ENCODE measurements at places on chromosomes 13 and 19. TPM values are rescaled to one million over a fixed set of nuclear protein-coding genes. Genes with fewer than 3 reads are reported as not detected.

The CEACAM4 gene
- not detected for total RNA-seq

The BRCA2 gene
- 22.9 TPM for total RNA-seq

The C19orf47 gene
- 33.7 TPM for total RNA-seq

The FUT2 gene
- total RNA-seq = 0.30 TPM

The RNF17 gene
- total RNA-seq = not detected

The ZNF587B gene
- 13.0 TPM for total RNA-seq

The VSIG10L gene
- total RNA-seq = 0.10 TPM

The CGB8 gene
- total RNA-seq = not detected

- H3K4me3 ChIP-seq = no peak overlapping the region
- H3K36me3 ChIP-seq = no peaks in the 10 kb centered on the region
- H3K4me1 ChIP-seq = no peaks in the 10 kb centered on the region
- no peaks in the 10 kb centered on the region for H3K27me3 ChIP-seq
- no peak overlapping the region for H3K27ac ChIP-seq
These were observed 272.6 kb upstream of the KLHL1 start for GRCh38 chr13:70380809-70381208.

- H3K27me3 ChIP-seq = no peaks in the 10 kb centered on the region
- peaks cover 2% of the 10 kb centered on the region for H3K4me1 ChIP-seq
- H3K27ac ChIP-seq = no peak overlapping the region
- H3K4me3 ChIP-seq = no peak overlapping the region
These were observed 176.2 kb downstream of the FOXO1 start for GRCh38 chr13:40490086-40490758.

DNA sequence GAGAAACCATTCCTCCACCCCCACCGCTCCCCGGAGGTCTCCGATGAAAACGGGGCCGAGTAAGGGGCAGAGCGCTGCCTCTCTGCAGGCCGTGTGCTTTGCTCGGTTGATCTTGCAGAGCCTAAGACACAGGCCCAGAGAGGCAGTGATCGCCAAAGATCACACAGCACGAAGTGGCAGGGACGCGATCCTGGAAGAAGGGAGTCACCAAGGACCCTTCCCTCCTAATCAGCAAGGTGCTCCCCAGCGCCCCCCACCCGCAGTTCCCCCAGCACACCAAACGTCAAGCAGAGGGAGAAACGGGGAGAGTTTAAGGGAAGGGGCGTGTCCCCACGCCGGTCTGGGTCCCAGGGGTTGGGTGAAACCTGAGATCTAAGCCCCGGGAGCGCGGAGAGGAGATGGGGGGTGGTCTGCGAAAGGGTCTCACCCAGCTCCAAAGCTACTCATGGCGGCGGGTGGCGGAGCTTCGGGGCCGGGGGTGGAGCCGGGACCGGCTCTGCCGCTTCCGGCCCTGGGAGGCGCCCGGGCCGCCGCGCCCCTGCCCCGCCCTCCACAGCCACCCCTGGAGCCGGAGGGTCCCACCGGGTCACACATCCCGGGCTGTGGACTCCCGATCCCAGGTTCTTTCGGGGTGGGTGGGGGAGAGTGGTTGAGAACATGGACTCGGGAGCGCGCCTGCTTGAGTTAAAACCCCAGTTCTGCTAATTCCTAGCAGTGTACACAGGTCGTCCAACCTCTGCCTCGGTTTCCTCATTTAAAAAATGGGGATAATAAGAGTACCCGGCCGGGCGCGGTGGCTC, at the start of gene EML2:
EML2 (minus strand) TSS at position 468 of the 800 bp plus-strand sequence; CDS start at position 447, 21 bp downstream.
- no peak within 1 kb of the TSS for H3K27ac ChIP-seq
- H3K27me3 ChIP-seq = no peaks in the 10 kb centered on the region
- H3K36me3 ChIP-seq = no peaks in the 10 kb centered on the region
- H3K4me3 ChIP-seq = peak within 1 kb of the TSS; percentile 61

- H3K4me3 ChIP-seq = no peak overlapping the region
- H3K27ac ChIP-seq = no peak overlapping the region
- peaks cover 27% of the 10 kb centered on the region for H3K4me1 ChIP-seq
- no peaks in the 10 kb centered on the region for H3K27me3 ChIP-seq
These were observed 19.7 kb upstream of the CLN5 start for GRCh38 chr13:76971851-76972829.

DNA sequence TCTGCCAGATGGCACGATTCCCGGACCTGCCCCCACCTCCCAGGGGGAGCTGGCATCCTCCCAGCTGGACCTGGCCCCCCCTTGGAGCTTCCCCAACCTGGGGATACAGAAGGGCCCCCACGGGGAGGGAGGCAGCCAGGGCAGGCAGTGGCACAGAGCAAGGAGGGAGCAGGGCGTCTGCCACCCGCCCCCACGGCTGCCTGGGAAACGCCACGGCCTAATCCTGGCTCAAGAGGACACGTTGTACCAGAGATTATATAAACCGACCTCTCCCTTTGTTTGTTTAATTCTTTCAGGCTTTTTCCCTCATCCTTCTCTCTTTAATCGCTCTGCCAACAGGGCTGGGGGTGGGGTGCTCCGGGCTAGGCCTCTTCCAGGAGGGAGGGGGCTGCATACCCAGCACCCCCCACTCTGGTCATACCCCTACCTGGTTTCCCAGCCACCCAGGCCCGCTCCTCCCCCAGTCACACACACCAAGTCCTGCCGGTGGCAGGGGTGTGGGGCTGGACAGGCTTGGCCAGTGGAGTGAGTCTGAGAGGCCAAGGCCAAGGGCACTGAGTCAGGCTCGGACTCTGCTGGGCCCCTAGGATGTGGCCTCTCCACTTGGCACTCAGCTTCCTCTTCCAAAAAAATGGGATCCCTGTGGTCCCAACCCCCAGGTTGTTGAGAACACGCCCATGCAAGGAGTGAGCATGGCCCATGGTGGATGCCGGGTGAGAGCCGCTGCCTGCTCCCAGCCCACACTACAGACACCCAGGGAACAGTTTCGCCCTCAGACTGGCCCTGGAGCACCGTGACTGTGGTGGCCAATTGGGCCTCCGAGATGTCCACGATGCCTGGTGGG, 29.5 kb upstream of the NFIC start:
- no peak overlapping the region for H3K4me3 ChIP-seq
- H3K36me3 ChIP-seq = no peaks in the 10 kb centered on the region
- DNase-seq = no peak
- H3K4me1 ChIP-seq = no peaks in the 10 kb centered on the region
- no peak overlapping the region for H3K27ac ChIP-seq

DNA sequence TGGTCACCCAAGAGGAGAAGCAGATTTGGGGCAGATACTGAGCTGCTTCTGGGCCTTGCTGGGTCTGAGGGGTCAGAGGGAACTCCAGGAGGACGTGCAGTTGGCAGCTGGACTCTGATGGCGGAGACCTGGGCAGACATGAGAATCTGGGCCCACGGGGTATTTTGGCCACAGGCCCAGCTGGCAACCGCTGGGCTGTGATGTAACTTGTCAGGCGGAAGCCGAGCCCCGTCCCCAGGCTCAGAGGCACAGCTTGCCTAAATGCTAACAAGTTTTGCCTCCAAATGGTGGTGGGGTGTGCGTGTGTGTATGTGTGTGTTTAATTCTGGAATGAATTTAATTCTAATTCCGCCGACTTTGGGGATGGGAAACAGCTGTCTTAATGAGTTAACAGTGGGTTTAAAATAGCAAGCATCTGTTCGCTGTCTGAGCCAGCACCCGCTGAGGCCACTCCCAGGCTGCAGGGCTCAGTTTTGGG, 11.6 kb downstream of the ZNRF4 start:
- no peaks in the 10 kb centered on the region for H3K27me3 ChIP-seq
- no peak overlapping the region for H3K4me3 ChIP-seq
- no peak overlapping the region for H3K27ac ChIP-seq
- no peaks in the 10 kb centered on the region for H3K36me3 ChIP-seq
- peak; percentile 43 for DNase-seq

DNA sequence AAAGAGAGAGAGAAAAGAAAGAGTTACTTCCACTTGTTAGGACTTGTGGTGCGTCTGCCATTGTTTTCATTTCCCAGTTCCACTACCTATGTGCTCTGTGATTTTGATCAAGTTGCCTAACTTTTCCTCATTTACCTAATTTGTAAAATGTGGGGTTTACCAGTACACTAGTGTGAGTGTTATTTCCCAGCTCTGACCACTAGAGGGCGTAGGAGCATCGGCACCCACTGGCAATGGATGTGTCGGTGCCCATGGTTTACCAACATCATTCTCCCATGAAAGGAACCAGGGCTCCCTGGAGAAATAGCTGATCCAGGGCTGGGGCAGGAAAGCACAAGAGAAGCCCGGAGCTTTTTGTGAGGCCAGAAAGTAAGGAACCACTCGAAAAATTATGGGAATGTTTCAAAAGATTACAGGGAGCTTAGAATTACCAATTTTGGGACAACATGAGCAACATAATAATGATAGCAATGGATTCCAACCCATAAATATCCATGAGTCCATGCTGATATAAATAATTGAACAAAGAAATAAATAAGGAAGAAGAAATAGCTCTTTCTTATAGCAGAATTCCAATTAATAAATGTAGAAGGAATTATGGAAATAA, 15.1 kb upstream of the CEACAM4 start:
- H3K4me3 ChIP-seq = no peak overlapping the region
- no peaks in the 10 kb centered on the region for H3K27me3 ChIP-seq
- no peaks in the 10 kb centered on the region for H3K4me1 ChIP-seq
- H3K36me3 ChIP-seq = no peaks in the 10 kb centered on the region
- DNase-seq = peak; percentile 56

- no peak overlapping the region for H3K27ac ChIP-seq
- 0 out of 2 replicates have a peak, but pooled peaks cover 2% of the 10 kb centered on the region for H3K36me3 ChIP-seq
- no peaks in the 10 kb centered on the region for H3K27me3 ChIP-seq
- peaks cover 11% of the 10 kb centered on the region for H3K4me1 ChIP-seq
- peak; percentile 68 for DNase-seq
These were observed 210.9 kb downstream of the RGCC start for GRCh38 chr13:41668130-41668757.

DNA sequence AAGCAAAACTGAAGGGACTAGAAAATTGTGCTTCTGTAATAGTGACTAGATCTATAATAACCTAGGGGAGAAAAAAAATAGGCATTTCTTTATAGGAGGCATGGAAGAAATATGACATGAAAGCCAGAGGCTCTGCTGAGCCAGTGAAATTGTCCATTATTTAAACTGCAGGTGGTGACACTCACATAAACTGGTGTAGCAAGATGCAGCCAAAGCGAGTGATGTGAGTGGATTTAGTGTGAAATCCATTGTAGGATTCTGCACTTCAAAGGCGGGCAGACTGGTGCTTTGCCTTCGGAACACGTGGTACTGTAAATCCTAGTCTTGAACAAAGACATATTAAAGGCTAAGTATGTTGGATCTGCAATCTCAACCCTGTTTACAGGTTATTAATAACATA, 361.9 kb downstream of the TBC1D4 start:
- no peaks in the 10 kb centered on the region for H3K27me3 ChIP-seq
- H3K4me3 ChIP-seq = no peak overlapping the region
- no peak overlapping the region for H3K27ac ChIP-seq

GRCh38 chr13:66409542-66409941, 820.6 kb downstream of the PCDH9 start:
- H3K27ac ChIP-seq = no peak overlapping the region
- H3K27me3 ChIP-seq = no peaks in the 10 kb centered on the region
- H3K4me3 ChIP-seq = no peak overlapping the region
- DNase-seq = no peak
- H3K4me1 ChIP-seq = peaks cover 29% of the 10 kb centered on the region

DNA sequence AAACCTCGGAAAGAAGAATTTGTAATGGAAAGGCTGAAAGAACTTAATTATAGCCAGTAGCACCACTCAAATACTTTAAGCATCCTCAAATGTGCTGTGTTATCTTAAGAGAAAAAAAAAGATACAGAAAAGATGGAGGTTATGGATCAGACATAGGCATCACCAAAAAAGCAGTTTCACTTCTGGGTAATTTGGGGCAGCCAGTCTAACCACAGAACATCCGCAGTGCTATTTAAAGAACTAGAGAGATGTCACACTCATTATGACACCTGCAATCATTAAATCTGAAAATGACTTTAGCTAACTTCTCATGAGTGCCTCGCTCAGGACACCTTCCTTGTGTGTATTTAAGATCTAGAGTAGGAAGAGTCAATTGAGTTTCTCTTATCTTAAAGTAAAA, 211.8 kb downstream of the RBM26 start:
- no peaks in the 10 kb centered on the region for H3K27me3 ChIP-seq
- no peaks in the 10 kb centered on the region for H3K4me1 ChIP-seq
- H3K27ac ChIP-seq = no peak overlapping the region
- no peaks in the 10 kb centered on the region for H3K36me3 ChIP-seq
- no peak for DNase-seq
